ENCODE measurements at places on chromosomes 11 and 22.

GRCh38 chr11:19279451-19279850, 38.7 kb upstream of the E2F8 start:
- DNase-seq, result no peak

- DNase-seq, result no peak
Measured at GRCh38 chr11:84819128-84819527, 808.0 kb downstream of the DLG2 start.

GRCh38 chr11:70063121-70063520, 15.0 kb upstream of the ANO1 start:
- DNase-seq, result no peak

DNA sequence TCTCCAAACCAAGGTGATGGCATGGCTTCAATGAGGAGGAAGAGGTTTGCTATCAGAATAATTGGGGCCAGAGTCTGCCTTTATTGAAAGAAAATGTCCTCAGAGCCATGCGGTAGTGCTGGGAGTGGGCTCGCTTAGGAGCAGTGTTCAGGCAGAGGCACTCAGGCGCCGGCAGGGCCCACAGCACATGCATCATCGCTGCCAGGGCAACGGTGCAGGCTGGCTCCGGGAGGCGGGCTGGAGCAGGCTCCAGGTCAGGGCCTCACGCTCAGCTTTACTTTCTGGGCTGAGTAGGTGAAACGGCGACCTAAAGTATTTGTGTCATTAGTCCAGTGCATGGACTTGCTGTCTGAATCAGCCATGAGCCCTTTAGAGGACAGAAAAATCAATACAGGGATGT, 169.9 kb upstream of the CCDC90B start:
- no peak for DNase-seq

- DNase-seq, result no peak
Measured at GRCh38 chr11:22349491-22349890, 11.3 kb downstream of the SLC17A6 start.

DNA sequence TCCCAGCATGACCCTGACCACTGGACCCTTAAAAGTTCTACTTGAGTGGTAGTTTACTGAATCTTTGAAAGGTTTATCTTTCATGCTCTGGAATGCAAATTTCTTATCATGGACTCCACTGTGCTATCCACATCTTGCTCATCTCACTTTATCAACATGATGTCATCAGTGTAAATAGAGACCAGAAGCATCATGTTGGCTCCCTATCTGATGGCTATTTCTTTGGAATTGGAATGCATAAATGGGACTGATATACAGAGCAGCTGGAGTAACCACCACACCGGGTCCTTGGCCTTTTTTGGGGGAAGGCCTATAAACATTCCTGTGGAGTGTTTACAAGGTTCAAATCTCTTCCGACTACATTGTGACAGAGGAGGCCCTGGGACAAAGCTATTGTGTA, 74.1 kb upstream of the CEP126 start:
- no peak for DNase-seq

GRCh38 chr11:34348919-34349318, 8.9 kb downstream of the ABTB2 start:
- DNase-seq, result no peak

GRCh38 chr11:19625438-19625837, 87.2 kb upstream of the NAV2 start:
- DNase-seq, result no peak
